ENCODE measurements at places on chromosomes 5 and 9.

- DNase-seq = no peak
These were observed 64.8 kb upstream of the SLC1A1 start for GRCh38 chr9:4425319-4426045.

DNA sequence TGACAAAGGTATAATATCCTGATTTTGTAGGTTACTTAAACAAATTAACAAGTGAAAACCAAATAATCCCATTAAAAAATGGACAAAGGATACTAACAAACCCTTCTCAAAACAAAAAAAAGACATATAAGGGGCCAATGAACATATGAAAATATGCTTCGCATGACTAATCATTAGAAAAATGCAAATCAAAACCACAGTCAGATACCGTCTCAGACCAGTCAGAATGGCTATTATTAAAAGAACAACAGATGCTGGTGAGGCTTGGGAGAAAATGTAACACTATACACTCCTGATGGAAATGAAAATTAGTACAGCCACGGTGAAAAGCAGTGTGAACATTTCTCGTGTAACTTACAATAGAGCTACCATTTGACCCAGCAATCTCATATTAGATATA is 1542.2 kb upstream of the CDH9 start:
- DNase-seq = no peak

DNA sequence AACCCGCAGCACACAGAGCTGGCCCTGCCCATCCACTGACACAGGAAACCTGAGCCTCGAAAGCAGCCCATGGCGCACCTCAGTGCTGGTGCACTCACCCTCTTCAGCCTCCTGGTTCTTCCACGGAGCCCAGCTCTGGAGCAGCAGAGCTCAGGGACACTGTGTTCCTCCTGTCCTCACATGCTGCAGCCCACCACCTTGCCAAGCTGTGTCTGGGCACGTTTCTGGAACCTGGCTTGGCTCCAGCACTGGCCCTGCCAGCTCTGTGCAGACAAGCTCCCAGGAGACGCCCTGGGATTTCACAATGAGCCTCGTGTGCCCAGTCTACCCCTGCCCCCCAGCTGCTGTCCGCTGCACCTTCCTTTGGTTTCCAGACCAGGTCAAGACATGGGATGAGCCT is 119.5 kb downstream of the SYK start:
- DNase-seq = no peak

- DNase-seq = peak; percentile 85
These were observed 4.7 kb upstream of the TUBB4B start for GRCh38 chr9:137236238-137236935.

- DNase-seq = no peak
These were observed 15.5 kb downstream of the ACER2 start for GRCh38 chr9:19424176-19424779.

GRCh38 chr5:111830333-111830732 is 73.3 kb upstream of the NREP start:
- no peak for DNase-seq

- DNase-seq = no peak
These were observed 238.3 kb upstream of the EDIL3 start for GRCh38 chr5:84623019-84623418.

DNA sequence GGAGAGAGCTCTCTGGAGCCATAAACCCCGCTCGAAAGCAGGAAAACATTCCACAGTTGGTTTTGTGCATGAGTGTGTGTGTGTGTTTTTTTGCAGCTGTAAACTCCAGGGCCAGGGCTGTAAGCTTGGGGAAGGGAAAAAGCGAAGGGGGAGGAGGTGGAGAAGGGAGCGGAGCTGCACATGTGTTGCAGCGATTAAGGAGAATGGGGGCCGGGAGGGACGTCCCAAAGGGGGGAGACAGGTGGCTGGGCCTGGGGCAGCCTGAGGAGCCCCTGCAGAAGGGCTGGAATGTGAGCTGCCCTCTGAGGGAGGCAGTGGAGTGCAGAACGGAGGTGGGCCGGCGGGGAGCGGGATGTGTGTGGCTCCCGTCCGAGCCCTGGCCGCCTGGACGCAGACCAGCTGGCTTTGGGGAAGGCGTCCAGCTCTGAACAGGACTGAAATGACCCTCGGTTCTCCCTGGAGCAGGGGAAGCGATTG is 2.7 kb upstream of the MYMK start:
- DNase-seq = no peak

DNA sequence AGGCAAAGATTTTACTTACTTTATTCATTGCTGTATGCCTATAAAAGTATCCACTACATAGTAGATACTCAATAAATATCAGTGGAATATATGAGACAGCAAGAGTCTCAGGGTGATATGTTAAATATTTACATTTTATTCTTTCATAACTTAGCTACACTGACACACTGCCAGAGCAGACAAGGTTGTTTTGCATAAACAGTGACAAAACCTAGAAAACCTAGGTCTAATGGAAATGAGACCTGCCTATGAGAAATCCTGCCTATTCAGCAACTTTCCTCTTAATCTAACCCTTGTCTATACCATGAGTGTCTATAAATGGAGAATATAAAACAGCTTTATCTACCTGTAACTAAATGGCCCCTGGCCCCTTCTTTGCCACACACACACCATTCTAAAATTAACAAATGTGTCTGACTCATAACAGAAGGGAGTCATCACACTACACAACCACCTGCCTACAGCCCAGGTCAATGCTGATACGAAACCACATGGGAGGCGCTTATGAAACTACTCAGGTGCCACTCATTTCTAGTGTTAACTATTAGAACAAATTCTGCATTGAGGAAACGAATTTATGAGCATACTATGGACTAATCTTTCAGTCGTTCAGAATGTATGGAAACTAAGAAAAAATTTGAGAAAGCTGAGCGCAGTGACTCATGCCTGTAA is 60.3 kb downstream of the UBAP2 start:
- no peak for DNase-seq

GRCh38 chr5:20276061-20276958 is 288.3 kb upstream of the CDH18 start:
- no peak for DNase-seq

DNA sequence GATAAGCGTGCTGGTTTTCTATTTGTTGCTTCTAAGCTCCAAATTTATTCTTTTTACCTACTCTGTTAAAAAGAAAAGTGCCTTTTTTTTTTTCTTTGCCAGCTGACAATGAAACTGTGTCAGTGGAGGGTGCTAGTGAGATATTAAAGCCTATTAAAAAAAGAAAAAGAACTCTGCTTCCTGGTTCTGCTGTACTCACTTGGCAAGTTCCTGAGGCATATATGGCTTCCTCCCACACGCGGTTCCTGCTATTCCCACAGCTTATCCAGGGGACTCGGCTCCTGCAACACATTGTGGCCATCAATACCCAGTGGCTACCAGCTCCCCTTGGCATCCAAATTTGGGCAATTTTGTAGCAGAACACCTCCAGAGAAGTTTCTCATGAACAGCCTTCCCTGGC is 1977.7 kb upstream of the CDH9 start:
- no peak for DNase-seq

DNA sequence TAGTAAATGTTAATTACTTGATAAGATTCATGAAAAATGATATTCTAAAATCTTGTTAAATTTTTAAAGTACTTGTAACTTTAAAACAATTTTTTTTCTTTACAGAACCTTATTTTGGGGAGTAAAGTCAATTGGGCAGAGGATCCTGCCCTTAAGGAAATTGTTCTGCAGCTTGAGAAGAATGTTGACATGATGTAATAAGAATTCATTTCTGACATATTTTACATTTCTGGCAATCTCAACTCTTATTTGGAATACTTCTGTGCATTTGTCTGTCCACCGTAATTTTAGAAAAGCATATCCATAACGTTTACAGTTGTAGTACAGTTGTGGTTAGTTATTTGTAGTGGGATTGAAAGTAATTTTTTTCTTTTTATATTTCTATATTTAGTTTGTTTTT is 20.2 kb downstream of the CENPH start:
- no peak for DNase-seq

DNA sequence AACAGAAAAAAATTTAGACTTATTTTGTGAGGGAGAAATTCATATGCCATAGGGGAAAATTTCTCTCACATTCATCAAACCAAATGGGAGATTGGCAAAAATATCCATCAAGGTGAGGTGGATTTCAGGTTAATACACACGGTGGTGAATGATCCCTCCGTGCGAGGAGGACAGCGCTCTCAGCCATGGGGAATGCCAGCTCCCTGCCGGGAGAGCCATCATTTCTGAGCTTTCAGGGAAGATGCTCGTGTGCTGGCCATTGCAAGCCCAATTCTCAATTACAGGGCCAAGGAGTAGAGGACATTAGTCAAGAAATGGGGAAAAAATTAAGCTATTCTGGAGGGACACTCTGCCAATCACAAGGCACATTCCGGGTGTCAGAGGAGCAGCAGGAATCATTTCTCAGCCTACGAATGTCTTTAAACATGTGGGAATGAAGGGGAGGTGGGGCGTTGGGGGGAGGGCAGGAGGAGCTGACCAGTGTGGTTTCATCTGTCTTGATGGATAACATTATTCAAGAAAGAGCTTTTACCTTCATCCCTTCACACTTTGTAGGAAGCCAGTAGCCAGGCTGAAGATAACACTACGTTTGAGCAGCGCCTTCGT is 165.5 kb downstream of the DAB2IP start:
- DNase-seq = no peak

Data from stimulated activated CD8-positive, alpha-beta memory T cell treated with anti-CD3 and anti-CD28 coated beads, Interleukin-4, amount 100 ng/mL, for 1 hour (primary cell).